Activated CD4-positive, alpha-beta memory T cell treated with anti-CD3 and anti-CD28 coated beads, Interleukin-2, amount 10 ng/mL, durations not matched to agents 7 days and 5 days (primary cell): ENCODE measurements at places on chromosomes 12 and 14. TPM values are rescaled to one million over a fixed set of nuclear protein-coding genes. Genes with fewer than 3 reads are reported as not detected.

The HOXC12 gene
- total RNA-seq, result not detected

The GPRC5A gene
- 0.05 TPM for total RNA-seq

The KRT79 gene
- not detected for total RNA-seq

The LUM gene
- total RNA-seq, result not detected

The P2RX2 gene
- not detected for total RNA-seq

The KRT3 gene
- not detected for total RNA-seq

The C3AR1 gene
- 12.2 TPM for total RNA-seq

The ALX1 gene
- not detected for total RNA-seq

The DYRK4 gene
- 22.9 TPM for total RNA-seq

The CLEC4D gene
- total RNA-seq, result not detected

The IRF9 gene
- total RNA-seq, result 267 TPM

DNA sequence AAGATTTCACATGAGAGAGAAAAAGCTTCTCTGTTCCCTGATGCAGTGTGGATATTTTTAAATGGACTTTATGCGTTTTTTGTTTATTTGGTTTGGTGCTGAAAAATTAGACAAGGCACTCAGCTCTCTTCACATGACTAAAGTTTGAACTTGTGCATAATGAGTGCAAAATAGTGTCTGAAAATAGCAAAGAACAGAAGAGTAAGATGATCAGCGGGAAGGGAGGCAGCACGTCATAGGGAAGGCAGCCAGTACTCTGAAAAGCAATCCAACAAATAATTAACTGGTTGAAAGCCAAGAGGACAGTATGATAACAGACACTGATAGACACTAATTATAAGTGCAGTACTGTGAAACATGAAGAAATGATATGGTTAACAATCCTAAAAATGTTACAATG lies 46.6 kb upstream of the CDKN3 start:
- no peaks in the 10 kb centered on the region for H3K4me1 ChIP-seq
- no peaks in the 10 kb centered on the region for H3K36me3 ChIP-seq
- H3K27me3 ChIP-seq, result peaks cover 22% of the 10 kb centered on the region
- DNase-seq, result no peak
- H3K27ac ChIP-seq, result no peak overlapping the region

GRCh38 chr14:89452281-89452680 lies 35.2 kb upstream of the FOXN3 start:
- H3K36me3 ChIP-seq, result peaks cover 6% of the 10 kb centered on the region
- peaks cover 6% of the 10 kb centered on the region for H3K4me1 ChIP-seq
- H3K27me3 ChIP-seq, result no peaks in the 10 kb centered on the region
- H3K4me3 ChIP-seq, result no peak overlapping the region

GRCh38 chr14:105484069-105484996 lies 2.4 kb upstream of the CRIP1 start:
- H3K4me3 ChIP-seq, result no peak overlapping the region
- H3K4me1 ChIP-seq, result peaks cover 60% of the 10 kb centered on the region
- H3K27me3 ChIP-seq, result peaks cover 10% of the 10 kb centered on the region
- peak overlapping the region; percentile 32 for H3K27ac ChIP-seq

DNA sequence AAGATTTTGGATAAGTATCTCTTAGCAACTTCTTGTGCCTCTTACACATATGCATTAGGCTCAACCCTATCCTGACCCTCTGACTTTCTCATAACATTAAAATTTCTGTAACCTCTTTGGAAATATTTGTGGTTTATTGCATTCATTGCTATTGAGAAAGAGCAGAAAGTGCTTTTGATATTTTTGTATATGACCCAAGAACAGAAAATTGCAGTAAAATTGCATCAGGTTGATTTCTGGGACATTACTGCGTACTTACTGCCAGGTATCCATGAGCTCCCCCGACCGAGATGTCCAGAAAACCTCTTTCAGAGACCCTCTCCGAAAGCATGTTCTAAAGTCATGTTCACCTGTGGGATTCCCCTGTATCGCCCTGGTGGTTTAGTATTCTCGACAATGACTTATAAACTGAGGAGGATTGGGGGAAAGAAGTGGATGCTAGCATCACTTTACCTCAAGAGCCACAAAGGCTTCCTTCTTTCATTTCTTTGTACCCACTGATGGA lies 14.5 kb upstream of the IL22 start:
- H3K4me1 ChIP-seq, result peaks cover 37% of the 10 kb centered on the region
- no peak overlapping the region for H3K4me3 ChIP-seq
- DNase-seq, result no peak

DNA sequence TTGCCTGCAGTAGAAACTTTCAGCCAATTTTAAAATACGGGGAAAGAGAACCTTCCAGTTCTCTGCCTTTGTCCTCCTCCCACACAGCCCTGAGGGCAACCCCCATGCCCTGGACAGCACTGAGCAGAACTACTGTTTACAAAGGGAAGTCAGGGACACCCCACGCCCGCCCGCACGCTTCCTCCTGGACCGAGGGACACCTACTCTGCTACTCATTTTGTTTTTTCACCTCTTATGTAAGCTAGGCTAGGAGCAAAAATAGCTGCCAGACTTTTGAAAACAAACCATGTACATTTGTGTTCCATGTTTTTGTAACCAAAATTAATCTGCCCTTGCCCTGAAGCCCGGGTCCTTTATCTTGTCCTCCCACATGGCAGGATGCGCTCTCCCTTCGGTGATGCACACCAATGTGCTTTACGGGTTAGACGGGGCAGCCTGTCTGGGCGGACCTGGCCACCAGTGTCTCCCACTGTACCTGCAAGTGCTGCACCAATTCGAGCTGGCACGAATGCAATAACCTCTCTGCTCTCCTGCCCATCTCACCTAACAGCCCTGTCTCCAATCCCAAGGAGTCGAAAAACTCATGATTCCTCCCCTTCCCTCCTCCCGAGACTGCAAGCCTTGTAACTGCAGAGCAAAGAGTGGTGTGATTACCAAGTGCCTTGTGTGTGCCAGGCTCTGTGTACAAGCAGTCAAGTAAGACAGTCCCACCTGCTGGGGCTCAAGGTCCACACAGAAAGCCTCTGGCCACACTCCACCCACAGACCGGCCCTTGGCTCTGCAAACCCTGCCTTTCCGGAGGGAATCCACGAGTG lies 85.2 kb downstream of the CCDC88C start:
- H3K36me3 ChIP-seq, result peaks cover 74% of the 10 kb centered on the region
- no peaks in the 10 kb centered on the region for H3K27me3 ChIP-seq
- H3K4me1 ChIP-seq, result peaks cover 45% of the 10 kb centered on the region
- no peak for DNase-seq
- no peak overlapping the region for H3K4me3 ChIP-seq

- H3K4me3 ChIP-seq, result no peak overlapping the region
- no peak for DNase-seq
- H3K27ac ChIP-seq, result no peak overlapping the region
- peaks cover 3% of the 10 kb centered on the region for H3K36me3 ChIP-seq
- no peaks in the 10 kb centered on the region for H3K27me3 ChIP-seq
Measured at GRCh38 chr12:105409801-105410471, 79.4 kb downstream of the C12orf75 start.

DNA sequence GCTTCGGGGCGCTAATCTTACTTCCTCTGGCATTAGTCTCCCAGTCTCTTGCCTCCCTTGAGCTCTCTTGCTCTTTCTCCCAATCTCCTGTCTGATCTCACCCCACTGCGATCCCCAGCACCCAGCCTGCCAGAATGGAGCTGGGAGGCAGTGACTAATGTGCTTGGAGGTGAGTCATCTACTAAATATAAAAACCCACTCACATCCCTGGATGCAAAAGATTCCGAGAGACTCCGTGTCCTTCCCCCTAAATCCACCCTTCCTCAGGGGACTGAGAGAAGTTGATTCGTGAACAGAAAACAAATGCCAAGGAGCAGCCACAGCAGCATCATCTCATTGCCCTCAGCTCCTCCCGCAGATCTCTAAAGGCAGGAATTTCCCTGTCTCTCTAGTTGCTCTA lies 45.7 kb upstream of the KCNA5 start:
- peaks cover 5% of the 10 kb centered on the region for H3K27me3 ChIP-seq
- H3K4me3 ChIP-seq, result no peak overlapping the region
- H3K4me1 ChIP-seq, result no peaks in the 10 kb centered on the region
- no peaks in the 10 kb centered on the region for H3K36me3 ChIP-seq
- DNase-seq, result no peak

DNA sequence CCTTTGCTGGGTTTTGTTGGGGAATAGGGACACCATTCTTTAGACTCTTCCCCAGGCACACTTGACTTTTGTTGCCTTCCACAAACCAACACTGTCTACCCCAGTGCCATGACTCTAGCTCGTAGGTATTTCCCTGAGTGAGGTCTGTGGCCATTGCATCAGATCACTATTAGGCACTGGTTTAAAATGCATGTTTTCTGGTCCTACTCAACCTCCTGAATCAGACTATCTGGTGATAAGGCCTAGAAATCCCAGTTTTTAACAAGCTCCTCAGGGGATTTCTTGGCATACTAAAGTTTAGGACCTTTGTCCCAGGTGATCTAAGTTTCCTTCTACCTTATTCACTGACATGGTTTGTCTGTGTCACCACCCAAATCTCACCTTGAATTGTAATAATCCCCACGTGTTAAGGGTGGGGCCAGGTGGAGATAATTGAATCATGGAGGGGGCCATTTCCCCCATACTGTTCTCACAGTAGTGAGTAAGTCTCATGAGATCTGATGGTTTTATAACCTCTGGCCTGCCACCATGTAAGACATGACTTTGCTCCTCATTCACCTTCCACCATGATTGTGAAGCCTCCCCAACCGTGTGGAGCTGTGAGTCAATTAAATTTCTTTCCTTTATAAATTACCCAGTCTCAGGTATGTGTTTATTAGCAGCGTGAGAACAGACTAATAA lies 87.8 kb upstream of the PSMC1 start:
- no peaks in the 10 kb centered on the region for H3K36me3 ChIP-seq
- H3K27ac ChIP-seq, result no peak overlapping the region
- no peak for DNase-seq
- H3K4me1 ChIP-seq, result no peaks in the 10 kb centered on the region

- peaks cover 6% of the 10 kb centered on the region for H3K4me1 ChIP-seq
- H3K27ac ChIP-seq, result no peak overlapping the region
- peaks cover 2% of the 10 kb centered on the region for H3K36me3 ChIP-seq
Measured at GRCh38 chr12:106329231-106329982, 26.9 kb downstream of the TCP11L2 start.

DNA sequence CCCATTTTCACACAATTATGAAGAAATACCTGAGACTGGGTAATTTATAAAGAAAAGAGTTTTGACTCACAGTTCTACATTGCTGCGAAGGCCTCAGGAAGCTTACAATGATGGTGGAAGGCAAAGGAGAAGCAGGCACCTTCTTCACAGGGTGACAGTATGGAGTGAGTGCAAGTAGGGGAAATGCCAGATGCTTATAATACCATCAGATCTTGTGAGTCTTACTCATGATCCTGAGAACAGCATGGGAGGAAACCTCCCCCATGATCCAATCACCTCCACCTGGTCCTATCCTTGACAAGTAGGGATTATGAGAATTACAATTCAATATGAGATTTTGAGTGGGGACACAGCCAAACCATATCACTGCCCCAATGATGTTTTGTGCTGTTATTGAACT lies 189.3 kb upstream of the CRY1 start:
- H3K27me3 ChIP-seq, result peaks cover 12% of the 10 kb centered on the region
- H3K36me3 ChIP-seq, result peaks cover 3% of the 10 kb centered on the region

- H3K27ac ChIP-seq, result peak overlapping the region; percentile 97
- H3K36me3 ChIP-seq, result peaks cover 70% of the 10 kb centered on the region
- H3K4me1 ChIP-seq, result peaks cover 37% of the 10 kb centered on the region
Measured at GRCh38 chr12:47216150-47216677, 136.5 kb upstream of the AMIGO2 start.

DNA sequence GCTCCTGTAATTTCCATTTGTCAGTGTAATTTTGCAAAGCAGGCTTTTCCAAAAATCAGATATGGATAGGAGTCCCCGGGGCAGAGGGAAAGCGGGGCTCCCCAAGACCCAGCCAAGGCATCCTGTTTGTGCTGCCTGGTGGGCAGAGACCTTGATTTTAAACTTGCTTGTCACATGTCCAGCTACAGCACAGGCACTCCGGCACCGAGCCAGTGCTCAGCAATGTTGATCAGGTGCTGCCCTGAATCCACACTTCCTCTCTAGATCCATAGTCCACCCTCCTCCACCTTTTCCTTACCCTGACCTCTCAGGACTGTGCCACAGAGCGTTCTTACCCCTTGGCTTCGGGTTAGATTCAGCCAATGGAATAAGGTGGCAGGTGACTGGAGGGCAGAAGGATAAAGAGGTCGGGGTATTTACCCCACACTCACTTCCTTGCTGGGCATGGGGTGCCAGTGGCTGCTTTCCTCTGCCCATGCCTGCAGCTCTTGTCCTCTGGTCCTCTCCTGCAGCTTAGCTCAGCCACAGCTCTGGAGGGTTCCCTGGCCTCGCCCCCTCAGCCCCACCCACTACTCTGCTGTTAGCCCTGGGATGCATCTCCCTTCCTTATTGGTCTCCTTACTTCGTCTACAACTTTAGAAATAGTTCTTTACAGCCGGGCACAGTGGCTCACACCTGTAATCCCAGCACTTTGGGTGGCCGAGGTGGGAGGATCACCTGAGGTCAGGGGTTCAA lies 80.1 kb downstream of the IRF2BPL start:
- H3K27ac ChIP-seq, result no peak overlapping the region
- DNase-seq, result no peak
- H3K4me1 ChIP-seq, result peaks cover 49% of the 10 kb centered on the region
- H3K27me3 ChIP-seq, result no peaks in the 10 kb centered on the region
- no peaks in the 10 kb centered on the region for H3K36me3 ChIP-seq
- H3K4me3 ChIP-seq, result no peak overlapping the region

GRCh38 chr12:132396657-132397056 lies 67.3 kb upstream of the GALNT9 start:
- H3K27ac ChIP-seq, result no peak overlapping the region
- no peaks in the 10 kb centered on the region for H3K36me3 ChIP-seq
- no peak overlapping the region for H3K4me3 ChIP-seq
- DNase-seq, result no peak
- H3K27me3 ChIP-seq, result no peaks in the 10 kb centered on the region
- no peaks in the 10 kb centered on the region for H3K4me1 ChIP-seq

DNA sequence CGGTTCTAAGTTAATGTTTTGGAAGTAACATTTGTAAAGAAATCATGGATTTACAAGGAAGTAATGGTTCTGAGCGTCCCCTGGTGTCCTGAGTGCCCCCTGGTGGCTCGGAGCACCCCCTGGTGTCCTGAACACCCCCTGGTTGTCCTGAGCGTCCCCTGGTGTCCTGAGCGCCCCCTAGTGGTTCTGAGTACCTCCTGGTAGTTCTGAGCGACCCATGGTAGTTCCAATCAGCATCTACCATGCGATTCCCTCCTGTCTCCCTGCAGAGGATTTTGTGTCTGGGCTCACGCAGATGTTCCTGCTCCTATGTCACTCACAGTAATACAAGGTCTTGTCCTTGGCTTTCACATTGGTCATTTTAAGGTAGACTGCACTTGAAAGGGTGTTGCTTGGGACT lies 1352.9 kb downstream of the TMEM121 start:
- H3K36me3 ChIP-seq, result no peaks in the 10 kb centered on the region
- H3K27me3 ChIP-seq, result peaks cover 29% of the 10 kb centered on the region
- no peak overlapping the region for H3K27ac ChIP-seq
- peaks cover 3% of the 10 kb centered on the region for H3K4me1 ChIP-seq
- peak; percentile 64 for DNase-seq
- no peak overlapping the region for H3K4me3 ChIP-seq

GRCh38 chr14:59347511-59347900 lies 117.7 kb downstream of the GPR135 start:
- H3K27ac ChIP-seq, result no peak overlapping the region
- H3K36me3 ChIP-seq, result no peaks in the 10 kb centered on the region
- no peaks in the 10 kb centered on the region for H3K27me3 ChIP-seq
- no peak for DNase-seq
- H3K4me3 ChIP-seq, result no peak overlapping the region

- no peaks in the 10 kb centered on the region for H3K4me1 ChIP-seq
- H3K36me3 ChIP-seq, result no peaks in the 10 kb centered on the region
- H3K4me3 ChIP-seq, result no peak overlapping the region
Measured at GRCh38 chr12:83114966-83115365, 428.3 kb downstream of the TMTC2 start.

- no peak overlapping the region for H3K4me3 ChIP-seq
- H3K4me1 ChIP-seq, result peaks cover 12% of the 10 kb centered on the region
- peaks cover 8% of the 10 kb centered on the region for H3K27me3 ChIP-seq
- H3K36me3 ChIP-seq, result no peaks in the 10 kb centered on the region
- H3K27ac ChIP-seq, result no peak overlapping the region
Measured at GRCh38 chr12:11584221-11584855, 65.1 kb upstream of the ETV6 start.
